Neural progenitor cell (in vitro differentiated cells): ENCODE measurements at places on chromosomes 4 and X. TPM values are rescaled to one million over a fixed set of nuclear protein-coding genes. Genes with fewer than 3 reads are reported as not detected.
A peak's percentile ranks its signal among the peaks of the same experiment; 100 is the strongest.

TMEM35A gene
- 12.3 and 14.1 TPM in 2 replicates for total RNA-seq

HTRA3 gene
- total RNA-seq: 1.6 and 2.3 TPM in 2 replicates

AREG gene
- total RNA-seq: not detected in 2 replicates

LRIT3 gene
- 0.09 and 0.15 TPM in 2 replicates for total RNA-seq

AFM gene
- total RNA-seq: not detected in 2 replicates

PLP1 gene
- 106 and 107 TPM in 2 replicates for total RNA-seq

ADH1A gene
- not detected in 2 replicates for total RNA-seq

ADH7 gene
- total RNA-seq: not detected in 2 replicates

TIGD4 gene
- 3.6 and 4.1 TPM in 2 replicates for total RNA-seq

ATP2B3 gene
- total RNA-seq: 0.59 TPM in 1 of 2 replicates, not detected in the other

ANKRD17 gene
- 61.9 and 67.3 TPM in 2 replicates for total RNA-seq

DNA sequence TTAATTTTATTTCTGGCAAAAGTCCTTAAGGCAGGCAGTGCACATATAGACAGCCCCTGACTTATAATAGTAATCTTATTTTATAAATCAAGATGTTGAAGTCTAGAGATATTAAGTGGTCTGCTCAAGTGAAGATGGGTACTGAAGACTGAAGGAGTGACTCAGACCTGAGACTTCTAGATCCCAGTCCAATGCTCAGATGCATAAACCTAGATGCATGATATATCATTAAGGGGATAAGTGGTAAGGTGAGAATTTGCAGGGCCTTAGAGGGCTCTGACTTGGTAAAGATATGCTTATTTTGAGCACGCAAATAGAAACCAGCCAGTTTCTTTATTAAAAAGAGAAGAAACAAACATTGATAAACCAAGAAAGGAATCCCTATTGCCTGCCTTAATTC is 42.9 kb downstream of the SLC9A7 start:
- DNase-seq: no peak

GRCh38 chr4:188245651-188246050 is 106.4 kb downstream of the TRIML1 start:
- peak; percentile 47 for DNase-seq

- DNase-seq: no peak
Observed at GRCh38 chr4:1416948-1417260, 10.7 kb upstream of the NKX1-1 start.

DNA sequence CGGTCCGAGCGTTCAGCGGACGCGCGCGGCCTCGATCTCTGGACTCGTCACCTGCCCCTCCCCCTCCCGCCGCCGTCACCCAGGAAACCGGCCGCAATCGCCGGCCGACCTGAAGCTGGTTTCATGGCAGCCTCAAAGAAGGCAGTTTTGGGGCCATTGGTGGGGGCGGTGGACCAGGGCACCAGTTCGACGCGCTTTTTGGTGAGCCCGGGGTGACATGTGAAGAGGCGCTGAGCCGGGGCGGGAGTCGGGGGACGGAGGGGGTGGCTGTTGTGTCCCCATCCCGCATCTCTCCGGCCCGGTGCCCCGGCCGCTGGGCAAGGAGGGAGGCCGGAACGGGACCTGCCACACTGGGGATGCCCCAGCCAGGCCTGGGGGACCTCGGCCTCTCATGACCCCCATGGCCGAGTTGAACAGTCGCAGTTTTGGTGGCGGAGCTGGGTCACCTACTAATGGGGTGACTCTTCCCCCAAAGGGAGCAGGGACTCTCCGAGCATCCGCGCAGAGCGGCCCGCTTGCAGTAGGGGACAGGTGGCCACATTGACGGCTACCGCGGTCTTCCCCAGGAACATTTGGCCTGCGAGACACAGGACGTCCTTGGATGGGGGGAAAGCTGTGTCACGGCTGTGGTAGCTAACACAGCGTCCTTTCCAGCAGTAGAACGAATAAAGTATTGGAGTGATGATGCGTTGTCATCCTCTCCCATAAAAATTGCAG is at the start of gene GK:
TSS of gene GK (plus strand) at position 9 of the 717 bp plus-strand sequence. CDS start at position 124, 115 bp downstream.
- peak; percentile 39 for DNase-seq

DNA sequence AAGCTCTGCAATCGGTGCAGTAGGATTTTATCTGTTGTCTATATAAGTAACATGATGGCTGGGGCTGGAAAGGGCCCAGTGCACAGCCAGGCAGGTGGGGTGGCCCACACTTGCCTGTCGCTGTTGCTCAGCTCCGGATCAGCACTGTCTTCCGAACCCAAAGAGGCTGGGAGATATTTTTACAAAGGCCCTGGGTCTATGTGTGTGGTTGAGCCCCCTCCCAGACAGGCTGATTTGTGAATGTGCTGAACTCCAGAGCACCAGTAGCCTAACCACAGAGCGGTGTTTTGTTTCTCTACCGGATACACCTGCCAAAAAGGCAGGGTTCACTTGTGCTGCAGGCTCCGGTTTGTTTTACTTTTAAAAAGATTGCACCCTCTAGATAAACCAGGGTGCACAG is 33.5 kb upstream of the CHRNA9 start:
- no peak for DNase-seq

- DNase-seq: no peak
Observed at GRCh38 chrX:599837-600715, 30.5 kb upstream of the SHOX start.

DNA sequence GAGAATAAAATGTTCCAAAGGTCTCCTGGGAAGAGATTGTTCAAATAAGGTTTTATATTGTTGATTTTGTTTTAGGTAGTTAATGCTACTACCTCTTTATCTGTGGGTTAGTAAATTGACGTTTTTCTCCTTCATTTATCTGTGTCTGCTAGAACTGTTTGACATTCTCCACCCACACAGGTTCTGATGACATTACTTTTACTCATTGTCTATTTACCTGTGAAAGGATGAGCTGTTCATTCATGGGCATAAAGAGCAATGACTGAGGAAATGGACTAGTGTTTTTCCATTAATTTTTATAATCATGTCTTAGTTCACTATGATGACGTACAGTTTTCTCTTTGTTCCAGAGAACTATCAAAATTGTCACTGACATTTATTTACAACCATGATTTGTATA is 75.6 kb downstream of the CPE start:
- DNase-seq: no peak

- peak; percentile 49 for DNase-seq
Observed at GRCh38 chr4:4855301-4856070, 4.0 kb upstream of the MSX1 start.

GRCh38 chr4:114017120-114017917 is 37.9 kb upstream of the ARSJ start:
- DNase-seq: no peak

- DNase-seq: peak; percentile 73
Observed at GRCh38 chrX:127207326-127207725, 387.8 kb downstream of the PRR32 start.

DNA sequence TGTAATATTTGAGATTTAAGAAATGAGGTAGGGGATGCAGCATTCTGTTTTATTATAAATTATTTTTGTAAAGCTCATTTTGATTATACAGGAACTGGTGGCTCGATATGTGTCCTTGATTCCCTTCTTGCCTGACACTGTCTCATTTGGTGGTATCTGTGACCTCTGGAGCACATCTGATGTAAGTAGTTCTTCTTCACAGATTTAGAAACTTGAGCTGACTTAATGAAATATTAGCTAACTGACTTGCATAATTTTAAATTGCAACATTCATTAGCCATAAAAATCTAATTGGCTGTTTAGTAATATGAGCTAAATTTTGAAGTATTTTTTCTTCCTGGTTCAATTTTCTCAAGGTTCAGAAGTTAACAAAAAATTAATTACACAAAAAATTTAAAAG is 69.1 kb downstream of the FBXL5 start:
- DNase-seq: no peak
